Brain (organoid and tissue), 16 donors: ENCODE measurements at places on chromosomes 2 and 18. TPM values are rescaled to one million over a fixed set of nuclear protein-coding genes. Genes with fewer than 3 reads are reported as not detected.

Gene CPLX4
- polyA plus RNA-seq, result not detected

- DNase-seq, result no peak
Measured at GRCh38 chr2:196703695-196704094, 64.2 kb downstream of the CCDC150 start.

DNA sequence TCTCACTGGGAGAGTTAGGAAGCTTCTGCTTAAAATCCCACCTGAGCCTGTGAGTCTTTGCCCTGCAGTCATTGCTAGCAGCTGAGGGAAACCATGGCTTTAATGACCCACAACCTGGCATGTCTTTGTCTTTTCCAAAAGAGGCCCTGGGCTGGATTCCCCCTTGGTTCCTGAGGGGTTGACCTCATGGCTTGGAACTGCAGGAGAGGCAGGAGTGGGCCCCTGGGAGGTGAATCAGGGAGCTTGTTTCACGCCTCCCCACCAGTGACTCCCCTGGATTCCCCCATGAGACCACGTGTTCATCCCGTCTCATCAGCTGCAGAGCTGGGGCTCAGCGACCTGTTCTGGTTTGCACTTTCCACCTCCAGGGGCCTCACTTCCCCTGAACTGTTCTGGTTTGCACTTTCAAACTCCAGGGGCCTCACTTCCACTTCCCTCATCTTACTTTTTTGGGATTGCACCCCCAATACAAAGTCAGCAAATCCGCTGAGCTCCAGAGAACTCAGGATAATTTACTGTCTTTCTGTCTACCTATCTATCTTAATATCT lies 58.5 kb upstream of the TMEM18 start:
- DNase-seq, result no peak

GRCh38 chr2:42516418-42516901 lies 22.7 kb upstream of the KCNG3 start:
- no peak for DNase-seq

- no peak for DNase-seq
Measured at GRCh38 chr2:102967451-102967850, 205.6 kb downstream of the TMEM182 start.

DNA sequence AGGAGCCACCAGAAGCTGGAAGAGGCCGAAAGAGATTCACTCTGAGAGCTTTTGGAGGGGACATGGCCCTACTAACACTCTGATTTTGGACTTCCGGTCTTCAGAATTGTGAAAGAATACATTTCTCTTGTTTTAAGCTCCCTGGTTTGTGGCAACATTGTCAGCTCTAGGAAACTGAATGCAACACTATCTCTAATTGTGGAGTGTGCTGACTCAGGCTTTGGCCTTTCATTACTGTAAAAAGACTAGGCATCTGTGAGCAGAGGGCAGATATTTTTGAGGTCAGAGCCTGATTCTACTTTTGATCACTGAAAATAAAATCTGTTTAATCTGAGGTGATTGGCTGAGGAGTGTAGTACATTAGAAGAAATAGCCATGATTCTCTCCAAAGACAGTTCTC lies 185.4 kb upstream of the FAM98A start:
- DNase-seq, result no peak
